ENCODE measurements at places on chromosomes 4 and X.

DNA sequence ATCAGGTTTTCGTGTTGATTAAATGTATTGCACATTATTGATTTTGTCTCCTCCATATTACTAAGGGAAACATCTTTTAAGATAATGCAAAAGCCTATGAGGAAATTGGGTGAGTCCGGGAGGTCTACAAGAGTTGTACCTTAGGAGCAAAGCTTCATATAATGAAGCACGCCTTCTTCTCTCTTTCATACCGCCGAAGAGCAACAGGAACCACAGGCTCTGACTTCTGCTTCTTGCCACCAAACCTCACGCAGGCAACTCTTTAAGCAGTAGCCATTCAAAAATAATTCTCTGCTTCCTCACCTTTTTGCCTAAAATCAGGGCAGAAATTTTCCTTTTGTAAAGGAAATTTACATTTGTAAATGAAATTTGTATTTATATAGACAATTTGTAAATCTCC is 139.6 kb downstream of the SPRY1 start:
- DNase-seq, result no peak

DNA sequence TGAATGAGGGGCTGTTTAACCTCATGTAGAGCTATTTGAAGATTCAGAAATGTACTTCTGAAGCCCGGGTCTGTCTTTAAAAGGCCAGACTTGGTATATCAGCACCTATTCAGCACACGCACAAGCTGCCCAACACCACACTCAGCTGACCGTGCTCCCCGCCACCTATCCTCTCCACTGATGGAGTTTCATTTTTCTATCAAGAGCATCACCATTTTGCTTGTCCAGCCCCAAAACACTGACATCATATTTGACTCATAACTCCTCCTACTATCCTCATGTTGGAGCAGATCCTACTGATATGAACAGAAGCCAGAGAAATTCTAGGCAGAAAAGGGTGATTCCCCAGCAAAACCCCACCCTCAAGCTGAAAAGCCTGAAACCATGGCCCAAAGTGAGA is 100.3 kb downstream of the SORBS2 start:
- no peak for DNase-seq

DNA sequence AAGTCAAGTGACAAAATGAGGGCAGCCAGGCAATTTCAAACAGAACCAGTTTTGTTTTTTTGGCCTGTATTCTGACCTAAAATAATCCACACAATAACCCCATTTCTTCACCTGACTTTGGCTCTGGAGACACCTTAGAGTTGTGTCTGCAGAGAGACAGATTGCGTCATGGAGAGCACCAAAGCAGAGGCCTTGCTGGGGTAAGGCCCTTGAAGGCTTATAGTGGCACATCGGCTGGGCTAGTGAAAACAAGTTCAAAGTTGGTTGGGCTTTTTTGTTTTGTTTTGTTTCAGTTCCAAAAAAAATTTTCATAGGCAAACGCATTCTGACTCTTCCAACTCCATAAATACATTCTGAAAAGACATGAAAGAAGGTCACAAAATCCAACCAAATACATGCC is 34.4 kb downstream of the PARM1 start:
- no peak for DNase-seq

DNA sequence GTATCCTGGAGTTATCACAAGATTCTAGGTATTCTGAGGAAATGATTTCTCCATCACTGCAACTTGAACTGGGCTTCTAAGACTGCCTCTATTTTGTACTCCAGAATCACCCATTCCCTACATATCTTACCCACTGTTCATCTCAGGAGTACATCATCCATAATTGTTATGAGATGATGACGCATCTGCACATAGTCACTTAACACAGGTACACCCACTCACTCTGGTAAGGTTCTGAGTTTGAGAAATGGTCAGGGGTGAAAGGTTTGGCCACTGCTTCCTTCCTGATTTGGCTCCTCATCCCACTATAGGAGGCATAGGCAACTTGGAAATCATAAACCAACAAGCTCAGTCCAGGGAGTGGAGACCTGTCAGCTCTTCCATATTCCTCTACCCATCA is 143.9 kb downstream of the GLRA2 start:
- no peak for DNase-seq

GRCh38 chr4:6605605-6606004 is 30.6 kb downstream of the MAN2B2 start:
- no peak for DNase-seq

DNA sequence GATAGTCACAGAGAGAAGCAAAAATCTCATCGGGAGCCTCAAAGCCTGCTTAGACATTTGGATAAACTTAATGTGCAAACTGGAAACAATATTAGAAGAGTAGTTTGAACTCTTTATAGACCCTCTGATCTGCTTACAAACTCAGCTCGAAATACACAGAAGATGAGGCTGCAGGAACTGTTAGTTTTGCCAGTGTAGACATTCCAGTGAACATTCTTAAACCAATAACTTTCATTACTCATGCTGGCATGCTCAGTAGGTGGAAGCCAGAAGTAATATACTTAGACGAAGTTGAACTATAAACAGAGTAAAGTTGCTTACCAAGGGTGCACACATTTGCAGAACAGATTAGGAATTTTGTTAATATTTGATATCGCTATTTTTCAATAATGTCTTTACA is 303.5 kb downstream of the ANKRD50 start:
- DNase-seq, result no peak

- no peak for DNase-seq
Observed at GRCh38 chr4:85587952-85588351, 113.0 kb downstream of the ARHGAP24 start.

- DNase-seq, result no peak
Observed at GRCh38 chr4:81431971-81432370, 39.7 kb downstream of the RASGEF1B start.
